Cardiac fibroblast (primary cell): ENCODE measurements at places on chromosomes 4 and X.

GRCh38 chr4:10727140-10727880 is 42.7 kb upstream of the CLNK start:
- DNase-seq = no peak

DNA sequence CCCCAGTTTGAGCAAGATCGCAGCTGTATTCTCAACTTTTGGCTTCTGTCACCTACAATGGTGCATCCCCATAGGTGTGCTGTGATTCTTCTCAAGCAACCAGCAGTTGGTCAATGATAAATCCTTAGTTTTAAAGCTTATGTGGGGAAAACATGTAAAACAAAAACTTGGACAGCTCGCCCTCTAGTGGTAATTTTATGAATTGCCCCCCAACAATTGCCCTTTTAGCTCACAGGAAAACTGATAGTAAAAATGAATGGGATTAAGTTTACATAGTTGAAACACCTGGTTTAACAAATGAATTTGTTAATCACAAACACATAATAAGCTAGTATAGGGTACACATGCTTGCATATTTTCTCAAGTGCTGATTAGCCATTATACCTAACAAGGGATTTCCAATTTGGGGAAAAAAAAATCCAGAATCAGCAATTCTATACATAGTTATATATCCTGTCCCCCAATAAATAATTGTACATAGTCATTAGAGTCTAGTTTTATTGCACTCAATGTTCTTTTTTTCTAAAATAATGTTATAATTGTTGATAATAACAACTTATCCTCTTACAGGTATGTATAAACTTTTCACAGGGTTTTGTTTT is 30.1 kb downstream of the TEX13A start:
- peak; percentile 40 for DNase-seq

DNA sequence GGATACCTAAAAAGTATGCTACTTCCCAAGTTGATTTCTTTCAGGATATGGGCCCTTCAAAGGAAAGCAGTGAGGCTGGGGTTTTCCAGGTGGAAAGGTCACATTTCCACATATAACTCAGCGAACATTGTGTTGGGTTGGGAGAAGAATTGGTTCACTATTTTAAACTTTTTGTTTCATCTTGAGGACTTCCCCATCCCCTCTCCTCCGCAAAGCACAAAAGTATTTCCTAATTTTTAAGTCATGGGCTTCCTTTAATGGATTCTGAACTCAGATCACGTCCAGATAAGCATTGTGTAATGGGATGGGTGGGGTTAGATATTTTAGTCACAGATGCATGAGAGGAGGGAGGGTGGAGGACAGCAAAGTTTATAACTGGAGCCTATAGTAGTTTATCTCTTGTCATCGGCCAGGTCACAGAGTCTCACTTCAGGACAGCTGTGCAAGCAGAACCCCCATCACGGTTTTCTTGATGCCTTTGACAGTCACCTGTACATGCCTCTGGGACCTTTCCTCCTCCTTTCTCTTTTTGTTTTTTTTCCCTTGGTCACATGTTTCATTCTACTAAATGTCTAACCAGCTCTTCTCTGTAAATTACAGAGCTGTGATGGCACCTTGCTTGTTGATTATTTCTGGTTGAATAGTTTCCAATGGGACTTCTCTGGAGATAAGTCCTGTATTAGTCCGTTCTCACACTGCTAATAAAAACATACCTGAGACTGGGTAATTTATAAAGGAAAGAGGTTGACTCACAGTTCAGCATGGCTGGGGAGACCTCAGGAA is 115.4 kb downstream of the PTTG2 start:
- no peak for DNase-seq

- DNase-seq = no peak
Measured at GRCh38 chrX:119755981-119756533, 2.3 kb upstream of the SOWAHD start.

GRCh38 chrX:3271834-3272186 is 74.6 kb downstream of the MXRA5 start:
- DNase-seq = peak; percentile 76

DNA sequence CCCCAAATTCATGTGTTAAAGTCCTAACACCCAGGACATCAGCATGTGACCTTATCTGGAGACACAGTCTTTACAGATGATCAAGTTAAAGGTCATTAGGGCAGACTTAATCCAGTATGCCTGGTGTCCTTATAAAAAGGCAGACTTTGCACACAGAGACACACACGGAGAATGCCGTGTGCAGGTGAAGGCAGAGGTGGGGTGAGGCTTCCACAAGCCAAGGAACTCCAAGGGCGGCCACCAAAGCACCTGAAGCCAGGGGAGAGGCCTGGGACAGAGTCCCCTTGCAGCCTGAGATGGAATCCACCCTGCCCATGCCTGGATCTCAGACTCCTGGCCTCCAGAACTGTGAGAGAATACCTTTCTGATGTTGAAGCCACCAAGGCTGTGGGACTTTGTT is 26.1 kb upstream of the SORCS2 start:
- DNase-seq = no peak

GRCh38 chr4:15884666-15885065 is 53.9 kb downstream of the FGFBP1 start:
- DNase-seq = no peak

DNA sequence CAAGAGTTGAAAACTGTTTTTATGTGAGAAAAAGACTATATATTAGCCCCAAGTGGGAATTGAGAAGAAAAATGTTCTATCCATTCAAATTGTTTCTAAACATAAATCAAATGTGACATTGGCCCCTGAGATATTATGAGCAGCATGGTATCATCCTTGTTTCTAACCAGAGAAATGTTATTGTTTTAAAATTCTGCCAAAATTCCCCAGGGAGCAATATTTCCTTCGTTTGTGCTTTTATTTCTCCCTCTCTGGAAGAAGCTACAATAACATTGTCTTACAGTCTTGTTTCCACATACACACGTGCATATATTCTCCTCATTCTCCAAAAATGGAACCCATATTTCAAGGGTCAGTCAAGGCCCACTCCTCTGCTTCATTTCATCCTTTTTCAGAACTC is 46.7 kb downstream of the MAGEB17 start:
- no peak for DNase-seq

- peak; percentile 74 for DNase-seq
Measured at GRCh38 chr4:68342134-68342533, 7.8 kb downstream of the YTHDC1 start.

DNA sequence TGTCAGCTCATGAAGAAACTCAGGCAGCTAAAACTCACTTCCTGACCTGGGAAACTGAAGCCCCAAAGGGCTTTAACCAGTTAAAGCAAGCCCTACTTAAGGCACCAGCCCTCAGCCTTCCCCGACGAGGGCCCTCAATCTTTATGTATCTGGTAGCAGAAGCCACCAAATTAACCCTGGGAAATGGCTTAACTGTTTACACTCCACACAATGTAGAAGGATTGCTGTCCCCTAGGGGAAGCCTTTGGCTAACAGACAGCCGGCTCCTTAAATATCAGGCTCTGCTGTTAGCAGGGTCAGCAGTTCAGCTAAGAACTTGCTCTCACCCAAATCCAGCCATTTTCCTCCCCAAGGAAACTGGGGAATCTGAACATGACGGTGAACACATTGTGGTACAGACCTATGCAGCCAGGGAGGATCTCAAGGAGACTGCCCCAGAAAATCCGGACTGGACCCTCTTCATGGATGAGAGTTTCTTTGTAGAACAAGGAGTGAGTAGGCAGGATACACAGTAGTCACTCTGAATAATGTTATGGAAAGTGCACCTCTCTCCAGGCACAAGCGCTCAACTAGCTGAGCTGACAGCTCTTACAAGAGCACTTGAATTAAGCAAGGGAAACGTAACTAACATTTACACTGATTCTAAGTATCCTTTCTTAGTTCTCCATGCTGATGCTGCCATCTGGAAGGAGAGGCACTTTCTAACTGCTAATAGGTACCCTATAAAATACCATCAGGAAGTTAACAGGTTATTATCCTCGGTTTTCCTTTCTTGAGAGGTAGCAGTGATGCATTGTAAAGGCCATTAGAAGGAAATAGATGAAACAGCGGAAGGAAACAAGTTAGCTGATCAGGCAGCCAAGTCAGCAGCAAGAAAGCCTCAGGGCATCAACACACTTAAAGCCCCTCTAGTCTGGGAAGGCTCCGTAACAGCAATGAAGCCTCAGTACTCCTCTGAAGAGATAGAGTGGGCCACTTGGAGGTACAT is 9.6 kb upstream of the NAF1 start:
- no peak for DNase-seq

- no peak for DNase-seq
Measured at GRCh38 chrX:112233164-112233563, 150.6 kb upstream of the TRPC5 start.

DNA sequence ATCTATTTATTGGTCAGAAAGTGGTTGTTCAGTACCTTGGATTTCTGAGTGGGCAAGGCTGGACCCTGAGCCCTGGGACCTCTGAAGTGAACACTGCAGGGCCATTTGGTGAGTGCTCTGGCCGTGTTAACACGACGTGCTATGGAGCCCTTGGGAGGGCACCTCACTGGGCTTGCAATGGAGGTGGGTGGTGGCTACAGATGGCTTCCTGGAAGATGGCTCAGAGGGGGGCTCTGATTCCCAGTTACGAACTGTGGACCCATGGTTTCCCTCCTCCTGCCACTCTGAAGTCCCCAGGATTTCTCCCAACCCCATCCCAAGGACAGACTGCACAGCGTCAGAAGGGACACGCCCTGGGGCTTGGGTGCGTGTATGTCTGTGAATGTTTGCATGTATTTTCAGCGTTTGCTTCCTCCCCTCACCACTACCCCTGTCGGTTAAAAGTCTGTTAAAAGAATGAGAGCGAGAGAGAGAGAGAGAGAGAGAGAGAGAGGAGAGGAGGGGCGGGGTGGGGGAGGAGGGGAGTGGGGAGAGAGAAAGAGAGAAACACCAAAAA is 3.7 kb upstream of the RHOH start:
- DNase-seq = no peak

- DNase-seq = no peak
Measured at GRCh38 chr4:119858176-119858575, 208.5 kb downstream of the MAD2L1 start.

- peak; percentile 71 for DNase-seq
Measured at GRCh38 chrX:55056820-55057674, 17.8 kb upstream of the PAGE2B start.

DNA sequence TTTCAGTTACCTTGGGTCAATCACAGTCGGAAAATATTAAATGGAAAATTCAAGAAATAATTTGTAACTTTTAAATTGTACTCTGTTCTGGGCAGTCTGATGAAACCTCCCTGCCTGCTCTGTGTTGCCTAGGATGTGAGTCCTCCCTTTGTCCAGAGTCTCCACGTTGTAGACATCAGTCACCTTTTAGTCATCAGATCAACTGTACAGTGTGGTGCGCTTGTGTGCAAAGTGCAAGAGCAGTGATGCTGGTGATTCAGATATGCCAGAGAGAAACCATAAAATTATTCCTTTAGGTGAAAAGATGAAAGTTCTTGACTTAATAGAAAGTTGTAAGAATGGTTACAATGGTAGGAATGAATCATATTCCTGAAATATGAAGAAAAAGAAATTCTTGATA is 1.4 kb downstream of the SPATA4 start:
- peak; percentile 92 for DNase-seq

DNA sequence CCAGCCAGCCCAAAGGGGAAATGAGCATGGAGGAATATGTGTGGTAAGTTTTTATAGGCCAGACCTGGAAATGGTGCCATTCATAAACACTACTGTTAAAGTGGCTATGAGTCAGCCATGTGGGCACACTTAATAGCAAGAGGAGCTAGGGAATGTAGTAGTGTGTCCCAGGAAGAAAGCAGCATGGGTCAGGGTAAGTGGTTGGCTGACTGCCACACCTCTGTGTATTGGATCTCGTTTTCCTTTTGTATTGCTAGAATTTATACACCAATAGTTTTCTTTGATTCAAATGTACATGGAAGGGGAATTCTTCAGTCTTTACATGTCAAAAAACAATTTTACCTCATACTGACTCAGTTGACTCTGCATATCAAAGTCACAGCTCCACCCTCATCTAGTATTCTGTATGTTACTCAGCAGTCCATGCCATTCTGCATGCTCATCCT is 22.9 kb upstream of the SGMS2 start:
- no peak for DNase-seq

- no peak for DNase-seq
Measured at GRCh38 chr4:137069473-137069872, 462.8 kb downstream of the PCDH18 start.

- peak; percentile 18 for DNase-seq
Measured at GRCh38 chrX:149036086-149036485, 469.0 kb downstream of the IDS start.

DNA sequence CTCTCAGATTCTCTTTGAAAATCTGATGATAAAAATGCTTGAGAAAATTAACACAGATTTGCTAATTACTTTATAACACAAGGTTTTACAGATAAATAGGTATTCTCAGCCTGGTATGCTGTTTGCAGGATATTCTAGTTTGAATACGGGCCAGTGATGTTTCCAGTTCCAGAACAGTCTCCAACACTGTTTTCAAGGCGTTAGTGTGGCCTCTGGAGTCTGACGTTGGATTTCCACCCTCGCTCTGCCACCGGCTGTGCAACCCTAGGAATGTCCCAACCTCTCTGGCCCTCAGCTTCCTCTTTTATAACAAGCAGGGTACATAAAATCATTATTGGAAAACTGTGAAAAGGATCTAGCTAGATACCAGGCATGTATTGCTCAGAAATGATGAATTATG is 23.8 kb upstream of the CYP4V2 start:
- no peak for DNase-seq

GRCh38 chr4:77197361-77197760 is 40.4 kb downstream of the CCNG2 start:
- DNase-seq = no peak
